ENCODE measurements at places on chromosomes 2 and 18.

DNA sequence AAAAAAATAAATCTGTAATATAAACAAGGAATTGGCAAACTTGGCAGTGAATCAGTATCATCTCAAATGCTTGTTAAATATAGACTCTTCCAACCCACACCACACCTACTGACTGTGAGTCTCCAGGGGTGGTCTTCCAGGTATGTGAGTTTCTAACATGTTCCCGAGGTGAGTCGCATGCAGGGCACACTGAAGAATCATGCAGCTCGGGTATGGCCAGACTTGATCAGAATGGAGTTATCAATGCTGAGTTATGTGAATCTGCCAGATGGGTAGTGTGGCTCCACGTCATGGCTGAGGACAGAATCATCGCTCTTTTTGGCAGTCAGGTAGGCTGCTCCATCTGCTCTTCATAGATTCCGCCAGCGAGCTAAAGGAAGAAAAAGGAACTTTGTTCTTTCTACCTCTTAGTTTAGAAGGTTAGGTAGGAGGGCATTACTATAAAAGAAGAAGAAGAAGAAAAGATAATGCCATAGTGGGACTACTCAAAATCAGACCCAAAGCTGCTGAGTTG lies 1279.7 kb upstream of the ZEB2 start:
- no peak for DNase-seq

DNA sequence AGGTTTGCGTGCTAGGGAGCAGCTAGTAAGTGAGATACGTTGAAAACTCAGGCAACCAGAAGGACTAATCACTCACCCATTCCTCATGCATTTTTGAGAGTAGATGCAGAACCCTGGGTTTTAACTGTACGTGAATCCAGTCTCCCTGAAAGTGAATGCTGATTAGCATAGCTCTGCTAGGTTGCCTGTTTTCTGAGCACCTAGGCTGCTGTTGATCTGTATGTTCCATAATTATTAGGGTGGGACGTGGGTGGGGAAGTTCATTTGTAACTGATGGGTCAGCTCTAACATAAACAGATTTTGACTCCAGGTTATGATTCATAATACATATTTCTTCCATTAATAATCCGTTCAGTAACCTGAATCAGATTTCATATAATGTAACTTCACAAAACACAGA lies 379.0 kb upstream of the FANCL start:
- no peak for DNase-seq

GRCh38 chr18:55069497-55069896 lies 110.2 kb upstream of the CCDC68 start:
- no peak for DNase-seq

GRCh38 chr2:61426267-61426897 lies 44.5 kb downstream of the USP34 start:
- no peak for DNase-seq

DNA sequence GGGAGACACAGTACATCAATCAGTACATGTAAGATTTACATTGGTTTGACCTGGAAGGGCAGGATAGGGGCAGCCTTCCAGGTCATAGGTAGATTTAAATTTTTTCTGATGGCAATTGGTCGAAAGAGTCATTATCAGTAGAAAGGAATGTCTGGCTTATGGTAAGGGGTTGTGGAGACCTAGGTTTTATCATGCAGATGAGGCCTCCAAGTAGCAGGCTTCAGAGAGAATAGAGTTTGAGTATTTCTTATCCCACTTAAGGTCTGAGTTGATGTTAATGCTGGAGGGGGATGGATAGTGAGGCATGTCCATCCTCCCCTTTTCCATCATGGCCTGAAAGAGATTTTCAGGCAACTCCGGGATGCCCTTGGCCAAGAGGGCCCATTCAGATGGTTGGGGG lies 60.7 kb downstream of the SPTBN1 start:
- DNase-seq: no peak

DNA sequence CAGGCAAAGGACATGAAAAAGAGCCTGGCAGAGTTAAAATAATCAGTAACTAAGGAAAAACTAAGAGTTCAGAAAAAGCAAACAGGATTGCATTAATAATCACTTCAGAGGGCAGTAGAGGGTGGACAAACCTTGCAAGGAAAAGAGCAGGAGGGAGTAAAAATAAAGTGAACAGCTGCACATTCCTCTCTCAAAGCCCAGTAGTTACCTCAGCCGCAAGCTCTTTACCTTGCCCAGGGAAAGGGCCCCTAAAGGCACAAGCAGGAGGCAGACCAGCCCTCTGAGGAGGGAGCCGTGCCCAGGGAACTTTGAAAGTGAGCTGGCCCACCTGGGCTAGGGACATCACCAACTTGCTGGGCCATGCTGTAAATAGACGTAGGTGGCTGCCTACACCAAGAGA lies 196.9 kb downstream of the C1D start:
- no peak for DNase-seq

GRCh38 chr2:230821991-230822520 lies 42.7 kb upstream of the ITM2C start:
- DNase-seq: no peak

DNA sequence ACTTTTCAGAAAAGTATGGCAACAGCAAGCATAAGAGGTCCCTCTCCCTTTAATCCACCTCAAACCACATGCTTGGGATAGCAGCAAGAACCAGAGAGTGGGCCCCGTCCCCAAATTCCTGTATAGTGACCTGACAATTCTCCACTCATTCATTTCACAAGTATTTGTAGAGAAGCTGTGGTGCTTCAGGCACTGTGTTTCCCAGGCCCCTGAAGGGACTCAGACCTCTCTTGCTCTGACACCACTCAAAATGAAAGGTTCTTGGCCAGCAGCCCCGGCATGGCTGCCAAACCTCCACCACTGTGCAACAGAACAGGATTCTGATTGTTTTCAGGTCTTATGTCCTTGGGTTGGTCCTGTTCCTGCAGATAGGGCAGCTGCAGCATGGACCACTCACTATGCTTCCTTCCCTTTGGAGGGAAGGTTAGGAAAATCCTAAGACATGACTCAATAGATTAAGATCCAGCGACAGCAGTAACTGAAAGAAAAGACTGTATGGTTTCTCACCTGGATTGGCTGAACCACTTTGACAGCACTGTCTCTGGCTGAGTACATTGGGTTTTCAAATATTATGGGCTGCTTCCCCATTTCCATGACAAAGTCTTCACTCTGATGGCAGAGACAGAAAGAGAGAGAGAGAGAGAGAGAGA lies 67.6 kb downstream of the DHRS9 start:
- no peak for DNase-seq

- DNase-seq: no peak
Observed at GRCh38 chr2:177275743-177276055, 11.2 kb upstream of the NFE2L2 start.

DNA sequence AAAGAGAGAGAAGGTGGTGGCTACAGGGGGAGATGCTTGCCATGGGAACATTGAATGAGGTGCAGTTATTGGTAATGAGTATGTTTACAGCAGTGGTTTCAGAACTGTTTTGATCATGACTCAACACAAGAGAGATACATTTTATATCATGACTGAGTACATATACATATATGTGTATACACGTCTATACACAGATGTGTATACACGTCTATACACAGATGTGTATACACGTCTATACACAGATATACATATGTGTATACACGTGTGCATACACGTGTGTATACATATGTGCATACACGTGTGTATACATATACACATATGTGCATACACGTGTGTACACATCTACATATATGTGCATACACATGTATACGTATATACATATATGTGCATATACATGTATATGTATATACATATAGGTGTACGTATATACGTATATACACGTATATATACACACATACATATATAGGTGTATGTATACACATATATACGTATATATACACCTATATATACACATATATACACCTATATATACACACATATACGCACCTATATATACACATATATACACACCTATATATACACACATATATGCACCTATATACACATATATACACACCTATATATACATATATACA lies 518.5 kb downstream of the TSN start:
- DNase-seq: no peak

- no peak for DNase-seq
Observed at GRCh38 chr2:188610827-188611226, 319.2 kb downstream of the GULP1 start.

DNA sequence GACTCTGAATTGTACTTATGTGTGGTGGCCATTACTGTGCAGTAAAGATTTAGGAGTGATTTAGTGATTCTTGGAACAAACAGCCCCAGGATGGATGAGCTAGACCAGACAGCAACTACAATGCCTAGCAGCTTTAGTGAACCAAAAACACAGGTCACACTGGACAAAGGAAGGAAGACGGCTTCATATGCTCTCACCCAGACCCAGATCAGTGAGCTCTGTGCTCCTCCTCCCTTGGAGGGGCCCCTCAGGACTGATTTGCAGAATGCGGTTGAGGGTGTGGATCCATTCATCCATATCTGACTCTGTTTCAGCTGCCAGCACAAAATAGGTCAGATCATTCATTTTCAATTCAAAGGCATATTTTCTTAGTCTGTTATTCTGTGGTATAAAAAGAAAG lies 159.7 kb upstream of the CCDC195 start:
- DNase-seq: no peak

GRCh38 chr2:240463866-240464481 lies 28.5 kb downstream of the GPC1 start:
- DNase-seq: no peak

DNA sequence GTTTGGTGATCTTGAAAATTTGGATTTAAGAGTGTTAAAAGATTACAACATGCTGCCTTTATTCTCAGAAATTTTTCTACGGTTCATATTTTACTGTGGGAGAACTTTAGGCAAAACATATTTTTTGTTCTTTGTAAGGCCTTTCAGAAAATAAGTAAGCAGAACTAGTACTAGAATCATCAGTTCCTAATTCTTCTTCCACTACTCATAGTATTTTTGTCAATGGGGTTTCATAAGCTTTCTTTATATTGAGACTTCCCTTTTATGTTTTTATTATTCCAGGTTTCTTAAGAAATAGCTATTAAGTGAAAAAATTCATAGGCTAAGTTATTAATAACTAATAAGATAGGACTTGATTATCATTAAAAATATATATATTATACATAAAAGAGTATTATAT lies 12.4 kb downstream of the UGGT1 start:
- DNase-seq: no peak

DNA sequence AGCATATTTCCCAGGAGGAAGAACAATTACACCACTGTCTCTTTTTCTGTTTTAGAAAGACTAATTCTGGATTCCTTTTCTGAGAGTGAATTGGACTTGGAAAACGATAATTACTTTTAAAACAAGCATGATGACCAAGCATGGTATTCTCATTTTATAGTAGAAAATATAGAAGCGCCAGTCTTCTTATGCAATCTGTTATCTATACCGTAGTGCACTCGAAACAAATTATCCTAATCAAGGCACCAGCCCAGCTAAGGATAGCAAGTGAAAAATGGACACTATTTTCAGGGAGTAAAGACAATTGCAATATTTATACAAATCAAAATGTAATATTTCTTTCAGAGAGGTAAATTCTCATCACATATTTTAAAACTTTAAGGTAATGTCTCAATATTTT lies 892.1 kb upstream of the POU3F3 start:
- no peak for DNase-seq

GRCh38 chr2:59027320-59027719 lies 786.2 kb upstream of the FANCL start:
- no peak for DNase-seq

DNA sequence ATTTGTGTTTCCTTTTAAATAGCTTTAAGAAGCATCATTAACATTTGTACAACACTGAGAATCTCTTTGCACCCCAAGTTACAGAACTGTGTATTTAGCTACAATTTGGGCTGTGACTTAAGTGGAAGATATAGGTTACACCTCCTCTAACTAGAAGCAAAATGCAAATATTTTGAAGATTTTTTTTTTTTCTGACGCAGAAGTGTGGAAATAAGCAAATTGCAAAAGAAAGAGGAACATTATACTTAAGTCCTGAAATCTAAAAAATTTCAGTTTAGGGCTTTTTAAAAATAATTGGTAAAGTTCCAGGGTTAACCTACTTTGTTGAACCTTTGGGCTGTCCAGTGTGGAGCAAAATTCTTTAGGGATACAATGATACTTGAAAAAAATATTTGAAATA lies 41.4 kb upstream of the RBMS1 start:
- no peak for DNase-seq

DNA sequence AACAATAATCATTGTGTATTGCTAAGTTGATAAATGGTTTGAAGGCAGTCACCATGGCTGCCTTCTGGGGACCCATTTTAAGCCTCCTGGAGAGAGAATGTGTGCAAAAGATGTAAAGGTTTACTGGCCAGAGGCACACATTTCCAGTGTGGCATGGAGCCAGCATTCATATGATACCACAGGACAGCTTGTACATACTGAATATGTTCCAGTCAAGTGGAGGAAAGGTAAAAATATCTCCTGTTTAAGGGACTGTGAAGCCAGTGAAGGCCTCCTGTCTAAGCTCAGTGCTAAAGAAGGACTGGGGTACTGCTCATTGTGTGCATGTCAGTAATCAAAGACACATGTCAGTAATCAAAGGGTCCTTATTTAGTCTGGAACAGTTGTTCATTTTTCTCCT lies 119.2 kb downstream of the BABAM2 start:
- DNase-seq: no peak

- peak; percentile 32 for DNase-seq
Observed at GRCh38 chr2:177489719-177490301, 97.2 kb downstream of the AGPS start.

DNA sequence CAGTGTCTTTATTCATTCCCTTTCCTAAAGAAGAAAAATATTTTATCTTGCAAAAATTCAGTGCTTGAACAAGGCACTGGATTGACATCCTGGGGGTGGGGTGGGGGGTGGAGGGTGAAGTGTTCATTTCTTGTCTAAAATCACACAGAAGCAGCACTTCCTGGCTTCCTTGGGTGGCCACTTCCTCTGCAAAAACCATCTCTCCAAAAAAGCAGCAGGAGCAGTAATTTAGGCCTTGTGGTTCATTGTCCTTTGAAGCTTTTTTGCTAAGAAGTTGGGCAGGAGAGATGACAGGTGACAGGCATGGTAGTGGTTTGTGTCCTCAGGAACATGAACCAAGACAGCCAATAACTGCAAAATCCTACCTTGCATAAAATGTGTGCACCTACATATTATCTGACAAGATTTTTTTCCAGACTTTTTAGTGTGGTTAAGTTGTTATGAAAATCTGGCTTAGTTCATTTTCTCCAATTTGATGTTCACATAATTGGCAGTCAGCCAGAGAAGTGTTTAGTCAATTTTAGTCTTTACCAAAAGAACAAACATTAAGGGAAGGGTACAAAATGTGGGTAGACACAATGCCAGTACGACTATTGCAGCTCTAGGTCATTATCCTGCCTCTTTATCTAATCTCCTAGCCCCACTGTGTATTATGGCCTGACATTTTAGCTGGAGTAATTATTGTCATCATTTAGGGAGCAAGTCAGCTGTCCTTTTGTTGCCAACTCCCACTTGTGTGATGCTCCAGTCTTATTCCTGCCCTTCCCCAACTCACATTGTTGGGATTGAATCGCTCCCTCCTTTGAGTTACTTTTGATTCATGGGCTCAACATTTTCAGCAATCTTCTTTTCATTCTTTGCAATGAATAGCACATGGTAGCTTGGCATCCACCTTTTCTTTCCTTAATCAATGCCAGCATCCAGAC lies 177.2 kb downstream of the MYO3B start:
- DNase-seq: no peak

GRCh38 chr2:207885010-207885409 lies 115.3 kb upstream of the FZD5 start:
- no peak for DNase-seq

Data from HFFc6 (cell line).